ENCODE measurements at places on chromosomes 2 and 18.

- DNase-seq = no peak
These were observed 148.7 kb downstream of the AGAP1 start for GRCh38 chr2:235642446-235643098.

GRCh38 chr18:9890196-9890595, 4.4 kb downstream of the TXNDC2 start:
- no peak for DNase-seq

DNA sequence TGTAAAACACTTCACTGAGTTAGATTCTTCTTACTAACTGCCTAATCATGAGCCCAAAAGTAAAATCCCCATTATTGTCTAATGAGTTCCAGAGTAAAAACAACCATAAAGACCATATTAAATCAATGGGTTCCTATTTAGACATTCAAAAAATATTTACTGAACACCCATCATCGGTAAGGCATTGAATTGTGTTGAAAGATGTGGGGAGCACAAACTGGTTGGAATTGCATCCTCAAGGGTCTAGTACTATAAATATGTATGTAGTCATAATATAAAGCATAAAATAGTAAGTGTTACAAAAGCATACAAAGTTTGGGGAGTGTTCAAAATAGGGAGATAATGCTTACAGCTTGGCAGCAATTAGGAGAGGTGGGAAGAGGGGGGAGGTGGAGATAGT, 3.0 kb upstream of the MARCHF4 start:
- DNase-seq = no peak

DNA sequence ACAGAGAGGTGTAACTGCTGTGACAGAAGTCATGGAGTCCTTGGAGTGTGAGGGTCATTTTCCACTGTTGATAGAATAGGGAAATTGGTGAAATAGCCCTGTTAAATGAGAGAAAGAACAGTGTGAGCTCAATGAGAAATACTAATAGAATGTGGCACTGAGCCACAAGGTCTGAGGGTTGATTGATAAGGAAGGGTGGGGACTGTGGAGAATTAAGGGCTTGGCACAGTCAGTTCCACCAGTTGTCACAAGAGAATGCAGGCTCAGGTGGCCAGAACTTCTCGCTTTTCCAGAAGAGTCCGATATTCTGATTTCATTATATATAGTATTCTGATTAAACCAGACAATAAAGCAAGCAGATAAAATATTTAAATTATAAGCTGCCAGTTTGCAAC, 9.1 kb upstream of the IL1RN start:
- no peak for DNase-seq

GRCh38 chr2:83238111-83238510, 1221.0 kb downstream of the SUCLG1 start:
- no peak for DNase-seq

DNA sequence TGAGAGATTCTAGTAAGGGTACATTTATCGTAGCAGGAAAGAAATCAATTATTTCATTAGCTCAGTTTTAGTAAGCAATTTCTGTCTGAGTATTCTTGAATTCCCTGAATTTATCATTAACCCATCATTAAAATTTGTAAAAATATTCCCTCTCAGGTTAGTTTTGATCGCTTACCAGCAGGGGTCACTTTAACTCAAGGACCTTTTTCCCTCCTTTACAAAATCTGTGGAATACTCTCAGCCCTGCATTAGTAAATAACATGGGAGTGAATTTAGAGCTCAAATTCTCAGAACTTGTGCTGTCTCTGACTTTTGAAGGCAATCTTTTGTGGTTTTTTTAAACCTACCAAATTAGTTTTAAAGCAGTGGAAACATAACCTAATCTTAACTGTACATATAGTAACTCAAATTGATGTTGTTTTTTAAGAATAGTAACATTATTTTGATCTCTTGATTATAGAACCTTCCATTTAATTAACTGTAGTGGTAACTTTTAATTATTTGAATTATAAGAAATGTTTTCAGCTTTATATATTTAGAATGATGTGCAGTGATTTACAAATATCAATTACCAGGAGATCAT, 97.2 kb downstream of the AGPS start:
- DNase-seq = peak; percentile 22

DNA sequence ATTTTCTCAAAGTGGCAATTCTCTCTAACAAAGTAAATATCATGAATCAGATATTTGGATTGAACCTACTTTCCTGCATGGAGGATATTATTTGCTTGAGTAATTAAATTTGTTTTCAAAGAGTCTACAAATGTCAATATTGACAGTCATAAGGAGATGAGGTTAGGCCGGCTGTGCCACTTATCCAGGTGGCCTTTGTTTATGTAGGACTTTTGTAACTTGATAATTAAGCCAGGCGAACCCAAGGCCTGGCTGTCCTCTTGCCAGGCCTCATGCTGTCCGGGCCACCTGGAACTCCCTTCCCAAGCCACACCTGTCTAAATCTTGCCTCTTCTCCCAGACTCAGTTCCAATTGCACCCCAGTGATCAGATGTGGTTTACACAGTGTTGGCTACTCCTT, 255.2 kb downstream of the ACKR3 start:
- no peak for DNase-seq

DNA sequence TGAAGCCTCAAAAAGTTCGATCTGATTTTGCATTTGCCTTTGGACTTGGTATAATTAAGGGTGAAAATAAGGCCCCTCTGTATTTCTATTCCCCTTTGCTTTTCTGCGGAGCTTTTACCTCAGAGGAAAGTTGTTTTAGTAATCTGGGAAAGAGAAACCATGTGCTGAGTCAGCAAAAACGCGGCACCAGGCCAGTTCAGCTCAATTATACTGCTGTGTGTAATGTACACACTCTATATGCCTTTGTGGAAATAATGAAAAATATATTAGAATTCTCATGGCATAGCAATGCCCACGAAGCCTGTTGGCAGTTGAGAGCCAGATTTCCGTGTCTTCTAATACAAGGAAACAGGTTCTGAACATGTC, 161.9 kb upstream of the SIX2 start:
- no peak for DNase-seq

GRCh38 chr2:46863882-46864281, 51.7 kb downstream of the MCFD2 start:
- DNase-seq = no peak

DNA sequence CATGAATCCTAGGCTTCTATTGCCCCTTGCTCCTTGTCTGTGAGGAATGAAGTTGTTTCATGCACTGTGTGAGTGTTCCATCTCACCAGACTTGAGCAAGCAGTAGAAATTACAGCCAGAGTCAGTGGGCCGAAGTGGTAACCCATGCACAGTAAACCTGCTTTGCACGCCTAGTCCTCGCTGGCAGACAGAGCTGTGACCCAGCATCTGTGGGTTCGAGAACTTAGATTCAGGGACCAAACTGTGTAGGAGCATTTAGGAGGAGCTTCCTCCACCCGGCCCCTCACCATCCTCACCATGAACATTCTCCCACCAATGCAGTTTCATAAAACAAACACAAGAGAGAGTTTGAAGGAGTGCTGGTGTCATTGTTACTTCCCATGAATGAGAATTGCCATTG, 21.6 kb upstream of the TEX51 start:
- DNase-seq = no peak

DNA sequence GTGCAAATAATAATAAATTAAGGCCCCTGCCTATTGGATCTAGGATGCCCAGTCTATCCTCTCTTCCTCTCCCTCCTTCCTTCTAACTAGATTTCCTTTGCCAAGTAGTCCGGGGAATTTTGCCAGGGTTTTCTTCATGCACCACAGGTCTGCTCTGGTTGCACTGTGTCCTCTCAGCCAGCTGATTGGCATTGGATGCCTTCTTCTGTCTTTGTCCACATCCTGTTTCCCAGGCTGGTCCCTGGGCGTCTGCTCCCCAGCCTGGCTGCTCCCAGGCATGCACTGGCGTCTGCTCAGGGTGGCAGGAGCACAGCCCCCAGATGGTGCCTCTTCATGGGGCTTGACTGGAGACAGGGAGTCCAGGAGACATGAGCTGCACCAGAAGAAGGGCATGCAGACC, 66.4 kb downstream of the GALR1 start:
- no peak for DNase-seq

DNA sequence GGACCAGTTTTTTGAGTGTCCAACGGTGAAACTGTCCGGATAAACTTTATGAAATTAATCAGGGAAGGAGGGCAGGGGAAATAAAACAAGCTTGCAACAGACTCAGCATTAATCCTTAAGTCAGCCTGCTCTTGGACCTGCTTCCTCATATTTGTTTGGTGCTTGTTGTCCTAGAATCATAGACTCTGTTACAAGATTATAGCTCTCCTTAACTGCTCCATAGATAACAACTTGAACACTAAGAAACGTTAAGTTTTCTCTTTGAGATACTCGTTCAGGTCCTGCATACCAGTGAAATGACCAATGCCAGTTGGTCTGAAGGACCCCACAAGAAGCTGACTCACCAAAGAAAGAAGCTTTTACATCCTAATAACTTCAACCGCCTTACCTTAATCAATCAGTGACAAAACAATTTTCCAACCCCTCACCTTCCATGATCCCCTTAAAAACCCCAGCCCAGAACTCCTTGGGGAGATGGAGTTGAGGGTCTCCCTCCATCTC, 493.2 kb downstream of the PID1 start:
- DNase-seq = no peak

DNA sequence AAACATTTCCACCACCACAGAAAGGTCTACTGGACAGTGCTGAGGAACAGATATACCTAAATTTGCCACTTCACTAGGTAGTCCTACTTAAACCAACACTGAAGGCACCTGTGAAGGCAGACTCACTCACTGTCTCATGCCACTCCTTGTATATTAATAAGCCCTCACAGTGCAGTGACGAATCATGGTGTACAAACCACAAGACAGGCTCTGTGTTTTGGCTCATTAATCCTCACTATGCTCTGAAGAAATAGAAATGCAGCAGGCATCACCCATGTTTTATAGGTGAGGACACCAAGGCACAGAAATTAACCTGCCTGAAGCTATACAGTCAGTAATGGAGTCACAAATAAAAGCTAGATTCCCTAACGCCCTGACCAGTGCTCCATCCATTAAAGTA, 44.3 kb downstream of the BARD1 start:
- no peak for DNase-seq

- DNase-seq = no peak
These were observed 475.8 kb downstream of the TXNL1 start for GRCh38 chr18:56162311-56163265.

GRCh38 chr2:171726847-171727450, 39.7 kb downstream of the DYNC1I2 start:
- DNase-seq = peak; percentile 42

DNA sequence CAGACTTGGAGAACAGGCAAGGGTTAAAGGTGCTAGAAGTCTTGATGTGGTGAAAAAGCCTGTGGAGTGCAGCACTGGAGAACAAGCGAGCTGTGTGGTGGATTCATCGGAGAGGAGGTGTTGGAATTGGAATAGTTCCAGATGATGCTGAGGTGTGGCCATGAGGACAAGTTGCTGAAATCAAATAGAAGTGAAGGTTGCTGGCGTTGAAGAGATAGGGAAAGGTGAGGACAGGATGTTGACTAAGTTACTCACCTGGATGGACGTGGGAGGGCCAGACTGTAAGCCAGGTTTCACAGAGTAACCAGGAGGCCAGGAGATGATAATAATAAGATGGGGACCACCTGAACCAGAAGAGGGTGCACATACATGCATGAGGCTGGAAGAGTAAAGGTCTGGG, 173.4 kb downstream of the DIS3L2 start:
- no peak for DNase-seq

DNA sequence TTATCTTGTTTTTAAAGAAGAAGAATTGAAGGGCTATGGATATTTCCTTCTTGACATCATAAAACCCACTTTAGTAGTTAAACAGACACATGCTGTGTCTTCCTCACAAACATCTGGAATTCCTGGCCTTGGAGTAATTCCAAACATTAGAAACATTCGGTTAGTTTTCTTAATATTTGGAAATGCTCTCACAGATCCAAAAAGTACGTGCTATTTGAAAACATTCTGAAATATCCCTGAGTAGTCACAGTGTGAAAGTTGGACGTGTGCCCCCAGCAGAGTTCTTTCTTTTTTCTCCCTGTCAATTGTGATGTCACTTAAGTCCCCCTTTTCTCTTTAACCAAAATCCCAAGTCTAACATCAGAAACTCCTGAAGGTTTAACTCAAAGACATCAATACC, 91.3 kb downstream of the ANTXR1 start:
- DNase-seq = no peak

DNA sequence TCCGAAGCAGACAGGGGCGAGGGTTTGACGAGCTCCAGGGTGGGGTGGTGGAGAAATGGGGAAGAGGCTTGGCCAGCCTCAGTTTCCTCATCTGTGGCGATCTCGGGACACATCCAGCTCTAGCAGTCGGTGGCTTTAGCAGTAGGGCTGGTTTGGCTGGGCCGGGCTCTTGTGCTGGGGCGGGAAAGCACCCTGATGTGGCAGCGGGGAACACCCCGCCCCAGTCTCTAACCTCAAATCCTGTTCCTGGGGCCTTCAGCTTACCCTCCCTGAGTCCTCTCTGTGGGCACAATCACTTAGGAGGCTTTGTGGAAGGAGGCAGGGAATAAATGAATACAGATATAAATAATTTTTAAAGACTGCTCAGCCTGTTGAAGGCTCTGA, 26.5 kb upstream of the MCFD2 start:
- DNase-seq = no peak

GRCh38 chr2:160014227-160014626, 48.2 kb downstream of the PLA2R1 start:
- DNase-seq = no peak

DNA sequence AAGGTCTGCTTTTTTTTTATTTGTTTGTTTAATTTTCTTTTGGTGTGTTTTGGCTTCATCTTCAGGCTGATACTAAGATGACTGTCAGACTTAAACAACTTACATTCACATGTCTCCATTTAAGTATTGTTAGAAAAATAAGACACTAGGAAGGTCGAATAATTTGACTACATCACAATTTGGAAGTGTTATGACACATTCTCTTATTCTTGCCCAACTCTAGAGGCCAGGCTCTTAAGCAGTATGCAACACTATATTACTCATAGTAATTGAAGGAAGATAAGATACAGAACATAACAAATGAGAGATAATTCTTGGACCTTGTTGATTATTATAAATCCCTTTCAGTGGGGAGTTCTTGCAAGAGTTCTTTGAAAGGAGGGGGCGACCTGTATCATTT, 295.3 kb upstream of the COL3A1 start:
- DNase-seq = peak; percentile 62

DNA sequence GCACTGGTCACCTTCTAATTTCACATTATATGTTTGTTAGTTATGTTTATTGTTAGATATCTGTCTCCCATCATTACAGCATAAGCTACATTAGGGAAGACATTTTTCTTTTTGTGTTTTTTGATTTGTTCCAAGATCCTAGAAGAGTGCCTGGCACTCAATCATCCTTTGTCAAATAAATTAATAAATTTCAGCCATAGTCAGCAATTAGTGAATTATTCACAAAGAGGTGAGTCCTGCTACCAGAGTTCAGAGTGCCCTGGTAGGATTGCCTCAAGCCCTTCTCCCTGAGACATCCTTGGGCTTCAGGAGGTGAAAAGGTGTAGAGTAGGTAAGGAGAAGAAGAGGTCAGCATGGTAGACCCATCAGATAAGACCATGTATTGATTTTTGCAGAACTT, 186.2 kb upstream of the CTAGE1 start:
- DNase-seq = no peak

DNA sequence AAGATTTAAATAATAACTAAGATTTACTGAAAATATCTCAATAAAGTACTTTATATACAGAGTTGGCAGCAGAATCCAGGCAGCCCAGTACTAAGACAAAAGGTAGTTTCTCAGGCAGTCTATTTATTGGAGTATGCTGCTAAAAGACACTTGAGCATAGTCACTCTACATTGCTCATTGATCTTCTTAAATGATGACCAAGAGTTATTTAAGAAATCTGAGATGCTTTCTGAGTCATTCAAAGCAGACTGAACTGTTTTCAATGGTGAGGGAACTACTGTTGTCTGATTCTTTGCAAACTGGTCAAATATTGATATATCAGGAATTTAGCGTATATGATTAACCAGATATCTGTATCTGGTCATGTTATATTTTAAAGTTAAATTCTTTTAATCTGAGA, 133.6 kb downstream of the PHLPP1 start:
- DNase-seq = no peak
